ENCODE measurements at places on chromosomes 11 and 22. TPM values are rescaled to one million over a fixed set of nuclear protein-coding genes. Genes with fewer than 3 reads are reported as not detected.
A peak's percentile ranks its signal among the peaks of the same experiment; 100 is the strongest.

GRCh38 chr11:11157185-11157584, 195.9 kb downstream of the CSNK2A3 start:
- DNase-seq = no peak
- no peaks in the 10 kb centered on the region for H3K36me3 ChIP-seq
- no peak overlapping the region for H3K27ac ChIP-seq
- peaks cover 3% of the 10 kb centered on the region for H3K27me3 ChIP-seq
- no peak overlapping the region for H3K4me3 ChIP-seq

The SCGB2A2 gene
- total RNA-seq = not detected

DNA sequence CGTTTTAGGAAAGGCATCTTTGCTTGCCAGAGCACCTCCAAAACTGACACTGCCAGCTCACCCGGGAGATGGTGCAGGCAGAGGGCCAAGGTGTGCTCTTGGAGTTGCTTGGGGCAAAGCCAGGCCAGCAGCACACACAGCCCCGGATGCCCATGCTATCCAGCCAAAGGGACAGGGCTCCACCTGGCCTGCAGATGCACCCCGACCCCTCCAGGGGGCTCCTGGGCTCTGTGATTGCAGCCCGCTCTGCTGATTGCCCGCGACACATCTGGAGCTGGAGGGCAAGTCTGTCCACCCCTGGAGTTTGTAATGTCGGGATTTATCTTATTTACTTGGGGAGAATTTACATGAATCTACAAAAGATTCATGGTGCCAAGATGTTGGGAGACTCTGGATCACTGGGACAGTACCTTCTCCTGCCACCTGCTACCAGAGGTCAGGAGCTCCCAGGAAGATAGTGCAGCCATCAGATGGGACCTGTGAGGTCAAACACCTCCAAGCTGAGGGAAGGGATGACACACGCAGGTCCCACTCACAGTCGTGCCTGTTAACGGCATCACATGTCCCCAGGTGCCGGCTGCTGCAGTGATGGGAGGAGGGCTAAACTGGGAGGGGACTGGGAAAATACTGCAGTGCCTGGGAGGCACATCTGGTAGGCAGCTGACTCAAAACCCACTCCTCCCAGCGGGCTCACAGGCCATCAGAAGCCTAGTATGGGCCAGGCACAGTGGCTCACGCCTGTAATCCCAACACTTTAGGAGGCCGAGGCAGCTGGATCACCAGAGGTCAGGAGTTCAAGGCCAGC, 17.2 kb downstream of the CBX7 start:
- H3K27me3 ChIP-seq = no peaks in the 10 kb centered on the region
- H3K4me3 ChIP-seq = no peak overlapping the region
- H3K27ac ChIP-seq = no peak overlapping the region
- peaks cover 6% of the 10 kb centered on the region for H3K4me1 ChIP-seq
- DNase-seq = no peak

DNA sequence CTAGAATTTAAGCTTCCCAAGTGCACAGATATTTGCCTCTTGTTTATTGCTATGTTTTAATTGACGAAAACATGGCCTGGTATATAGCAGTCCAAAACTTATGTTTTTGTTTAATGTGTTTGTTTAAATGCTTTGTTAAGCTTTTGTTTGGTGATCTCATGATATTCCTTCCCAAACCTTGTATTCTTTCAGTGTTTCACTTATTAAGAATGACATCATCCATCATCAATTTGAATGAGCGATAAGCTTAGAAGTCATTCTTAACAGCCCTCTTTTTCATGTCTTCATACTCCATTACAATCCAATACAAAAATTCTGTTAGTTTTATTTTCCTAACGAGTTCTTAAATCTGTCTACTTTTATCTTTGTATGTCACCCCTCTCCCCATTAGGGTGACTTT, 206.0 kb downstream of the DYNC2H1 start:
- H3K27me3 ChIP-seq = no peaks in the 10 kb centered on the region
- no peak for DNase-seq
- H3K27ac ChIP-seq = no peak overlapping the region
- no peaks in the 10 kb centered on the region for H3K4me1 ChIP-seq

DNA sequence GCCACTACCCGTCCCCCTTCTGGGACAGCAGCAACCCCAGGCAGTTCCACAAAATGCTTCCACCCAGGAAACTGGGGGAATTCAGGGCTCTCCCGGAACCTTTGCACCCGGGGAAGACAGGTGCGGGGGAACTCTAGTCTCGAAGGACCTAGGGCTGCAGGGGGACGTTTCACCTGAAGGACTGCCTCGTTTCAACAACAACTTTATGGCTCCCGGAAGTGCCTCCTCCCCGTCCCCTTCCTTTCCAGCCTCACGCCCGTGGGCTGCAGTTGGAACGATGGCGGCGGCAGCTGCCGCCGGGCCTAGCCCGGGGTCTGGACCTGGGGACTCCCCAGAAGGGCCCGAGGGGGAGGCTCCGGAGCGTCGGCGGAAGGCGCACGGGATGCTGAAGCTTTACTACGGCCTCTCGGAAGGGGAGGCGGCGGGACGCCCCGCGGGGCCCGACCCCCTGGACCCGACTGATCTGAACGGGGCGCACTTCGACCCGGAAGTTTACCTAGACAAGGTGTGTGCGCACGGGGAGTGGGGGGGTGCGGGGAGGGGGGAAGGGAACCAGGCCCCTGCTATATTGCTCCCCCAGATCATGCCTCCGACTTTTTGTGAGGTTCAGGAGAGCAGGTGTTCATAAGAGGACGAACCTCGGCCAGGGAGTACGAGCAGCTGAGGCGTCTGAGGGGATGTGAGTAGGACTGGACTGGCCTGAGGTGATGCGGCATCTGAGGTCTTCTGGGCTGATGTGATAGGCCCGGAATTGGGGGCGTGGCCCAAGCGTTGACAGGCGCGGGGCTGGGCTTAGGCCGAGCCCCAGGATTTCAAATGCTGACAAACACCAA, at the start of gene VPS51:
Gene VPS51, plus strand, starts transcription at position 241 of the 833 bp plus-strand sequence. Its CDS starts 37 bp downstream, at position 278.
- peak; percentile 88 for DNase-seq
- H3K27ac ChIP-seq = peak within 1 kb of the TSS; percentile 62
- H3K4me3 ChIP-seq = peak within 1 kb of the TSS; percentile 61
- no peaks in the 10 kb centered on the region for H3K27me3 ChIP-seq

DNA sequence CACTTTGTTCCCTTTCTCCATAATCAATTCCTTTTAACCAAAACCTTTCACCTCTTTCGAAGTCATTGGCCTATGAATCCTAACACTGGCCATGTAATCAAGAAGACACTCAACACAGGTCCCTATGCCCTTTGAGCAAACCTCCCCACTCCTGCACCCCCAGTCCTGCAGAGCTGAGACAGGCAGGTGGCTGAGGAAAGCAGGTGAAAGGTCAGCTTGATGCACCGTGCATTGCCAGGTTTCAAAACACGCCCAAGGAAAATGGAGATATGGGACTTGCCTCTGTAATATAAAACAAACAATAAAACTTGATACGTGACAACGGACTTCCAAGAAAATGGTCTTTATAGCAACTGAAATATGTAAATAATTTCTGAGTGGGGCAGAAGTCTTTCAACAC, 10.6 kb downstream of the CPT1A start:
- H3K4me3 ChIP-seq = no peak overlapping the region
- no peak for DNase-seq
- no peaks in the 10 kb centered on the region for H3K36me3 ChIP-seq
- H3K4me1 ChIP-seq = no peaks in the 10 kb centered on the region
- no peaks in the 10 kb centered on the region for H3K27me3 ChIP-seq
- no peak overlapping the region for H3K27ac ChIP-seq

GRCh38 chr22:35445933-35446332, 46.0 kb downstream of the MCM5 start:
- H3K27me3 ChIP-seq = no peaks in the 10 kb centered on the region
- DNase-seq = no peak
- H3K27ac ChIP-seq = peak overlapping the region; percentile 79
- H3K4me1 ChIP-seq = peaks cover 26% of the 10 kb centered on the region
- peak overlapping the region; percentile 9 for H3K4me3 ChIP-seq

The PANX3 gene
- not detected for total RNA-seq

DNA sequence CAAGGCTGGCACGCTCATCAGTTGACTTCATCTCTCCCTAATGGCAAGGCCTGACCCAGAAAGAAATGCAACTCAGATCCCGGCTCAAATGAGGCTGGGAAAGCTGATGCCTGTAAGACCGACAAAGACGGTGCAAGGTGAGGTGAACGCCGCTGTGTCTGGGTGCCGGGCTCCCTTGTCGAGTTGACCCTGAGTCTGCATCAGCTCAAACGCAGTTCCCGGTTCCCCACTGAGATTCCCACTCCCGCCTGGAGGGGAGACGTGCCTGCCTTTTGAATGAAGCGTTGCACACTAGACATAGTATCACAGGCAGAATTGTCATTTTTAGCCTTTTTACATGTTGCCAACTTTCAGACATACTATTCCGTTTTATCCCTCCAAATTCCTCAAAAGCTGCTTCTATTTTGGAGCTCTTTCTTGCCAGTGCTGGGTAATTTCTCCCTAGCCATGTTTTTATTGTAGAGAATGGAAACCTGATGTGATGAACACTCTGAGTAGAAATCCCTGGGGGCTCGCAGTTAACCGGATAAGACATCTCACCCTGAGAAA, 831 bp upstream of the TP53AIP1 start:
- H3K27ac ChIP-seq = no peak overlapping the region
- H3K4me3 ChIP-seq = no peak overlapping the region
- DNase-seq = no peak
- no peaks in the 10 kb centered on the region for H3K4me1 ChIP-seq

The NUP98 gene
- total RNA-seq = 84.2 TPM

DNA sequence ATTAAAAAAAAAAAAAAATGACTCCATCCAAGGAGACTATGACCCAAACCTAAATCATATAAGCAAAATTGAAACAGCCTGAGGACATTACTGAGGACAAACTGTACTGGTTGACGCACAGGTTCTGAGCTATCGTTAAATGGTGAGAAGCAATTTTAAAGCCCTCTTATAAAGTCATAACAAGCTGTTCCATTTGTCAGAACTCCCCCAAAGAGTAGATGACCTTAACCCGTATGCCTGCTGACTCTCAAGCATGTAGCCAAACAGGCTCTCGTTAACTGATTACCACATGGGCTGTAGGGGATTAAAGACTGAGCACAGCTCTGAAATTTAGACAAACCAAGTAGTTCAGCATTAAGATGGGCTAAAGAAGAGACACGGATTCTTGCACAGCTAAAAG, 2.2 kb downstream of the CRYAB start:
- peaks cover 5% of the 10 kb centered on the region for H3K27me3 ChIP-seq
- H3K27ac ChIP-seq = no peak overlapping the region
- no peaks in the 10 kb centered on the region for H3K36me3 ChIP-seq
- DNase-seq = no peak
- no peak overlapping the region for H3K4me3 ChIP-seq
- peaks cover 17% of the 10 kb centered on the region for H3K4me1 ChIP-seq

The ARRB1 gene
- total RNA-seq = 22.7 TPM

- H3K4me1 ChIP-seq = no peaks in the 10 kb centered on the region
- H3K27me3 ChIP-seq = peaks cover 2% of the 10 kb centered on the region
- no peak overlapping the region for H3K27ac ChIP-seq
Measured at GRCh38 chr22:19303785-19304184, 12.3 kb upstream of the CLTCL1 start.

DNA sequence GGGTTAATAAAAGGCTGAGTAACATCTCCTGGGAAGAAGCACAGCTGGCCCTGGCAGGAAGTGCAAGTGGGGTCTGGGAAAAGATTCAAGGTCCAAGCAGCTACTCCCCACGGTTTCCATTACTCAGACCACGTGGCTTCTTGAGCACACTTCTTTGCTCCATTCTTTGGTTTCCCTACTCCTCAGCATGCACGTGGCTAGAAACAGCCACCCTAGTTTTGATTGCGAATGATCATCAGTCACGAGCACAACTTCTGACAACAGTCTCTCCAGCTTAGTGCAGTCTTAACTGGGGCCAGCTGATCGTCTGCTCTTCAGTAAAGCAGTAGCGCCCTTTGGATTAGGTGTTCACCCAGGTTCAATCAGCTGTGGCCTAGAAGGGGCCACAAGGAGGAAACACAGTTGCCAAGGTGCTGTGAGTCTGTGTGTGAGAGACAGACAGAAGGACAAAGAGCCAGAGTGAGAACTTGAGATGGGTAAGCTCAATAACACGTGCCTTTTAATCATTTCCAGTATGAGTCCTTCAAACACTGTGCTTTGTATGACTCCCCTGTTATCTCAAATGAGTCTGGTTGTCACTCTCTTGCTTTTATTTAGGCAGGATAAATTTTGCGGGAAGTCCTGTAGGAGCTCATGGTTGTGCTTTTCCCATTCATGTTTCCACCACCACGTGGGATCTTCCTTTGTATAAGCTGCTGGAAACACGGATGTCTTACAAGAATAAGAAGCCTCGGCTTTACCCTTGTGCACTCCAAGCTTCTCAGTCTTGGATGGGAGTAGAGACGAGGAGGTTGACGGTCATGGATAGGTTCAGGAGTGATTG, 901 bp upstream of the PARVA start:
- H3K27me3 ChIP-seq = no peaks in the 10 kb centered on the region
- peak overlapping the region; percentile 95 for H3K27ac ChIP-seq
- H3K36me3 ChIP-seq = peaks cover 8% of the 10 kb centered on the region
- peak overlapping the region; percentile 97 for H3K4me3 ChIP-seq
- H3K4me1 ChIP-seq = peaks cover 11% of the 10 kb centered on the region
- DNase-seq = peak; percentile 79

The CALCA gene
- total RNA-seq = not detected

DNA sequence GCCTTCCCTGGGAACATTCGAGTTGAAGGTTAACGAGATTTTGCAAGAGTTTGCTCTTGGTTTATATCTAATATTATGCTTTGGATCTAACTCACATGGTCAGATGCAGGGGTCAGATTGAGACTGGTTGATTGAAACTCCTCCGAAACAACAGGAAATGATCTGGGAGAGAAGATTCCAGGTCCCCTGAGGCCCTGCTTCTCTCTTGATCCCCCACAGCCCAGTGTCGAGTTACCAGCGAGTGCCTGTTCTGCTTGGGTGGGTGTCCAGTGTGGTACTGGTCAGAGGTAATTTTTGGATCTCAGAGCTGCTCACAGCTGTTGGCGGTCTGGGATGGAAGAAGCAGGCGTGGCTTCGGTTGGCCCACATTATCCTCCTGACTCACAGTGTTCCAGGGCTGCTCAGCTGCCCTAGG, 9.2 kb downstream of the FBLN1 start:
- H3K27me3 ChIP-seq = no peaks in the 10 kb centered on the region
- no peak overlapping the region for H3K4me3 ChIP-seq
- H3K27ac ChIP-seq = peak overlapping the region; percentile 56
- peak; percentile 88 for DNase-seq
- H3K36me3 ChIP-seq = no peaks in the 10 kb centered on the region

The CHRNA10 gene
- total RNA-seq = 2.1 TPM

- no peak overlapping the region for H3K4me3 ChIP-seq
- no peaks in the 10 kb centered on the region for H3K27me3 ChIP-seq
- DNase-seq = peak; percentile 12
- H3K4me1 ChIP-seq = no peaks in the 10 kb centered on the region
Measured at GRCh38 chr11:47241841-47242301, 6.7 kb downstream of the ACP2 start.

GRCh38 chr11:119249671-119250010, 43.5 kb downstream of the CBL start:
- H3K36me3 ChIP-seq = peaks cover 4% of the 10 kb centered on the region
- no peaks in the 10 kb centered on the region for H3K27me3 ChIP-seq
- peak; percentile 20 for DNase-seq
- no peak overlapping the region for H3K27ac ChIP-seq
- H3K4me3 ChIP-seq = no peak overlapping the region
- H3K4me1 ChIP-seq = no peaks in the 10 kb centered on the region

Data from astrocyte (in vitro differentiated cells and primary cell).